ENCODE measurements at places on chromosomes 6 and 20.

- DNase-seq = no peak
Observed at GRCh38 chr20:24643731-24644626, 174.6 kb downstream of the SYNDIG1 start.

GRCh38 chr6:34310817-34311216 is 62.0 kb upstream of the SMIM29 start:
- DNase-seq = no peak

GRCh38 chr6:37674161-37674560 is 23.5 kb downstream of the MDGA1 start:
- DNase-seq = no peak

DNA sequence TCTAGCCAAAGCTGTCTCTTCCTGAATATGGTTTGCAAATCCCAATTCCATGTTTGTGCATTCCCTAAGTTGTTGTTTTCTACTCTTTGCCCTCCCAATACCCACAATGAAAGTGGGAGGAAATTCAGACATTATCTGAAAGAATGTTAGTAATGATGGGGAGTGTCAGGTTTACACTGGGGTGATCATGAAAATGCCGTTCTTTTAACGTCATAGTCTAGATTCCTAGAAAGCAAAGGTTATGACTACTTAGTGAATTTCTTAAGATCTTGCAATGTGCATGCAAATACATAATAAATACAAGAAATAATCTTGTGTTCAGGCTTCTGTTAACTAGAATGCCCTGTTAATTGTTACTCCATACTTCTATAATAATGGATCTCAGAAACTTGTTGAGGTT is 101.0 kb downstream of the LCA5 start:
- DNase-seq = no peak

DNA sequence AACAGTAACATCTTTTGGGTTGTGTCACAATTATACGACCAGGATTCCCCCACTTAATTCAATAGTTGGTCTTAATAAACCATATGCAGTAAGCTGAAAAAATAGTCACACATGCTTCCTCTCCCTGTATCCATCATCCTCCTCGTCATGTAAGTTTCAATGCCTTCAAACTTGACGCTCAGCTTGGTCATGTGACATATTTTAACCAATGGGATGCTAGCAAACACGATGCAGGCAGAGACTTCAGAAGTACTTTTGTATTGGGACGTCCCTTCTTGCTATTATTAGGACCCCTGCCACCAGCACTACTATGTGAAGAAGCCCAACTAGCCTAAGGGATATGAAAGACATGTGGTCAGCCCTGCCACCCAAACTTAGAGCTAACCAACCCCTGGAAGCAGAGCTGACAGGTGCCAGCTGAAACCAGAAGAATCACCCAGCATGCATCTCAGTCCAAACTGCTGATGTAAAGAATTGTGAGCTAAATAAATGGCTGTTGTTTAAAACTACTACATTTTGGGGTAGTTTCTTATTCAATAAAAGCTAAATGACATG is 49.3 kb downstream of the CGA start:
- no peak for DNase-seq

- no peak for DNase-seq
Observed at GRCh38 chr6:40669343-40669742, 82.2 kb upstream of the LRFN2 start.

- DNase-seq = no peak
Observed at GRCh38 chr6:94468830-94469229, 1049.5 kb upstream of the EPHA7 start.

DNA sequence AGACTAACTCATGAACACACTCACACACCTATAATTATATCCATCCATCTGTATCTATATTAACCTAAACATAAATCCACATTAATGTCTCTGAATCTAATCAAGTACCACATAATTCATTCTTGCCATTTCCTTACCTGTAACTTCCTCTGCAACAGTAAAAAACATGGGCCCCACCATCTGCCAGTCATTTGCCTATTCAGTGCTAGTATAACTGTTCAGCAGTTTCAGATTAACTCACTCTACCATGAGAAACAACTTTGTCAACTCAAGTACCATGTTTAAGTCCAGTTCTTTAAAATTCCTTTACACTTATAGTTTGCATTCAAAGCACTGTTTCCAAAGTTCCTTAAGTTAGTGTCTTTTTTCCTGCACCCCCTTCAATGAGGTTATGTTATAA is 68.8 kb downstream of the LAMP5 start:
- no peak for DNase-seq

DNA sequence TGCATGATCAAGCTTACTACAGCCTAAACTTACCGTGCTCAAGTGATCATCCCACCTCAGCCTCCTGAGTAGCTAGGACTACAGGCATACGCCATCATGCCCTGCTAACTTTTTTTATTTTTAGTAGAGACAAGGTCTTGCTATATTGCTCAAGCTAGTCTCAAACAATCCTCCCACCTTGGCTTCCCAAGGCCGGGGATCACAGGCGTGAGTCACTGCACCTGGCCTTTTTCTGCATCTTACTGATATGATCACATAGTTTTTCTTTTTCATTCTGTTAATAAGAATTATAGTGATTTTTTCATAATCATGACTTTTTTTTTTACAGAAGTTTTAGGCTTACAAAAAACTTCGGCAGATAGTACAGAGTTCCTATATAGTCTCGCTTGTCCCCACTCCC is 93.2 kb downstream of the KIF13A start:
- no peak for DNase-seq

GRCh38 chr6:126923807-126924206 is 194.7 kb upstream of the RSPO3 start:
- no peak for DNase-seq

DNA sequence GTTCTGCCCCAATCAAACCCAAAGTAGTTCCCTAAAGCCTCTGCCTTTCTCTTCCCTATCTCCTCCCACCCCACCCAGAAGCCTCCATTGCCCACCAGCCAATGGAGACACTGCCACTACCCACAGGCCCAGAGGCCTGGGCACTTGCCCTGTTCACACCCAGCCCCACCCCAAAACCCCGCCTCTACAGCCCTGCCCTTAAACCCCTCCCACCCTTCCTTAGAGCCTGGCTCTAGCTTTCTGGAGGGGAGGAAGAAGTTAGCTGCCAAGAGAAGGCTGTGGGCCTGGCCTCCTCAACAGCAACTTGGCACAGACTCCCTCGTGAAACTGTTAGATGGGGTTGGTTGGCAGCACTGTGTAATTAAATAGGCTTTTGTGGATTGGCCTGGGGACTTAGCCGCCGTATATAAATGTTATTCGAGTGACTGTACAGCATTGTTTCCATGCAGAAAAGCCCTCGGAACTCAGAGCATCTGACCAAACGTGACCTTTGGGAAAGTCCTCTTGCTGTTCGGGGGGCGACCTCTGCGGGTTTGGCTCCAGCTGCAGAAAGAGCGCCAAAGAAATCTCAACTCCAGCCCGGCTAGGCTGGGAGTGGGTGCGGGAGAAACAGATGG is 31.4 kb downstream of the COL11A2 start:
- DNase-seq = no peak

GRCh38 chr6:81362246-81362645 is 390.2 kb downstream of the TENT5A start:
- no peak for DNase-seq

DNA sequence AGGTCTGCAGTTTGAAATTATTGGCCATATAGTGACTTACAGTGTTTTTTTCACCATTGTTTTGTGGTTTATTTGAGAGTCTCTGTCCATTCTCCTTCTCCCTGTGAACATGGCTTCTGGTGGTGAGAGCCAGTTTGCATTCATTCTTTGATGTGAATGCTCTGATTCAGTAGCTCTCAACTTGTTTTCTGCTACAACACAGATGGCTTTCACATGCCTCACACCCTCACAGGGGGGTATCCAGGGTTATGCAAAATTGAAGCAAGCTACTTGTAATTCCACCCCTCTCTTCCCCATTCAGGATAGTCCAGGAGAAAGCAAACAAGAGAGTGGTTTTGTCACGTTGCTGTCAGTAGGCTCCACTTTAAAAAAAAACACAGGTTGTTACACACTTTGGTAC is 55.6 kb downstream of the SLX4IP start:
- DNase-seq = no peak

GRCh38 chr6:70299456-70299855 is 3.4 kb downstream of the COL9A1 start:
- DNase-seq = no peak

DNA sequence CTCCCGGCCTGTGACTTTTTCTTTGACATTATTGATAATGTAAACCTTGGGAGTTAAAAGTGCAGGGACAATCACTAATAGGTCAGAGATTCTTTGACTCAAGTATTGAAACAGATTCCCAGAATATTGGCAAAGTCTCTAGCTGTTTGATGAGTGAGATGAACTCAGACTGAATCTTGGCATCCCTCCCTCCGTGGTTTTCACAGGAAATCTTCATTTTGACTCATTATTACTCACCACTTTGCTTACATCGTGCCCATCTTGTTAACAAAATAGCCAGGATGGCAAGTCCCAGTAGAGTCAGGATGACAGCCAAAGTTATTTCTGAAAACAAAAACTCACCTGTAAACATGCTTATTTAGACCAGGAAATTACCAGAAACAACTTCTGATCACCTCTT is 2.0 kb downstream of the TSBP1 start:
- DNase-seq = no peak

- no peak for DNase-seq
Observed at GRCh38 chr6:90397929-90398674, 101.5 kb upstream of the BACH2 start.

GRCh38 chr20:14407336-14407735 is 69.9 kb upstream of the FLRT3 start:
- no peak for DNase-seq

- no peak for DNase-seq
Observed at GRCh38 chr6:10256113-10256690, 158.7 kb downstream of the TFAP2A start.

DNA sequence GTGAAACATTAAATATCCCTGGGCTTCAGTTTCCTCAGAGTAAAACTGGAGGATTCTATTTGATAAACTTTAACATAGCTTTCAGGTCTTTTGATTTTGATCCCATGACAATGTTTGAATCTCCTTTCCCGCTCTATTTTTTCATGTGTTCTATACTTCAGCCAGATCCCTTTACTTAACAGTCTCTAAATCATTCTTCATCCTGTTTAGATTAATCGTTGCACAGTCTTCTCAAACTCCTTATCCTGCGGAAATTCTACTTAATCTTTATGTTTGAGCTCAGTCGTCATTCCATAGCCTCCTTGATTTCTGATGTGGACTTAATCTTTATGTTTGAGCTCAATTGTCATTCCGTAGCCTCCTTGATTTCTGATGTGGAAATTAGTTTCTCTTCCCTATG is 57.4 kb downstream of the GRIK2 start:
- DNase-seq = no peak

- DNase-seq = no peak
Observed at GRCh38 chr20:57225830-57226229, 40.6 kb downstream of the BMP7 start.

GRCh38 chr6:136608991-136609390 is 58.8 kb upstream of the MAP7 start:
- DNase-seq = no peak

DNA sequence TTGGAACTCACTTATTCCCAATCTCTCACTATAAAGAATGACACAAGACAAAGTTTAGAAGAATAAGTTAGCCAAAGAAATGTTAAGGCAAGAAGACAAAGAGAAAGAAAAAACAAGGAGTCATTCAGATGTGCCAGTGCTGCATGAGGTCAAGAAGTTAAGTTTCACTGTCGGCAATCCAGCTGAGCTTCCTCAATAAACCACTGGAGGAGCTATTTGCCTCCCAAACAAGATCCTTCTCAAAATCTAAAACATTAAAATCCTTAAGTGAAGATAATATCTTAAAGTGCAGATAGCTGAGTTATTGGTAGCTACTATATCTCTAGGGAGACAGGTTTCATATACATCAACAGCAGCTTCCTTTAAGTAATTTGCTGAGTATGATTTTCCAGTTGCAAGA is 512.3 kb downstream of the HDGFL1 start:
- DNase-seq = no peak

- DNase-seq = no peak
Observed at GRCh38 chr6:92433911-92434310, 985.4 kb downstream of the EPHA7 start.

- DNase-seq = no peak
Observed at GRCh38 chr6:77401231-77401630, 62.1 kb downstream of the HTR1B start.

DNA sequence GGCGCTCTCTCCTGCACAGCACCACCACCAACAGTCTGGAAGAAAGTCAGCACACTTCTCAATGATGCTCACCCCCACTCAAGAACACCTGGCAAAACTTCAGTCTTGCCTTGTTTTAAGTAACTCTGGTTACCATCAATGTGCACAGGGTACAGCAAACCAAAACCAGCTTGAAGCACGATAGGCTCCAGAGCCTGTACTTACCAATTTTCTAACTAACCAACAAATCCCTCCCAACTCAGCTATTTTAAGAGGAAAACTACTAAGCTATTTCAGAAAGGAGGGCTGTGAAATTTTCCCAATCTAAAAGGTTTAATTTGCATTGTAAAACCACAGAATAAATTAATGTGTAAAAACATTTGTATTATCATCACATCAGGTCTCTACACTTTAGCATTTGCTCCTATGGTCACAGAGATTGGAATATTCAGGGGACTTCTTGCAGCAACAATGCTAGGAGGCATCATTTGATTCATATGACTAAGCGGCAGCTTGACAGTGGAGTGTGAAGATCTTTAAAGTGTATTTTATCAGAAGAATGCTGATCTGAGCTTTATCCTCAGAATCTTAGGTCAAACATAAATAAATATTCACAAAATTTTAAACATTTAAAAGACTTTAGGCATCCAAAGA is 82.8 kb downstream of the RALGAPA2 start:
- no peak for DNase-seq

DNA sequence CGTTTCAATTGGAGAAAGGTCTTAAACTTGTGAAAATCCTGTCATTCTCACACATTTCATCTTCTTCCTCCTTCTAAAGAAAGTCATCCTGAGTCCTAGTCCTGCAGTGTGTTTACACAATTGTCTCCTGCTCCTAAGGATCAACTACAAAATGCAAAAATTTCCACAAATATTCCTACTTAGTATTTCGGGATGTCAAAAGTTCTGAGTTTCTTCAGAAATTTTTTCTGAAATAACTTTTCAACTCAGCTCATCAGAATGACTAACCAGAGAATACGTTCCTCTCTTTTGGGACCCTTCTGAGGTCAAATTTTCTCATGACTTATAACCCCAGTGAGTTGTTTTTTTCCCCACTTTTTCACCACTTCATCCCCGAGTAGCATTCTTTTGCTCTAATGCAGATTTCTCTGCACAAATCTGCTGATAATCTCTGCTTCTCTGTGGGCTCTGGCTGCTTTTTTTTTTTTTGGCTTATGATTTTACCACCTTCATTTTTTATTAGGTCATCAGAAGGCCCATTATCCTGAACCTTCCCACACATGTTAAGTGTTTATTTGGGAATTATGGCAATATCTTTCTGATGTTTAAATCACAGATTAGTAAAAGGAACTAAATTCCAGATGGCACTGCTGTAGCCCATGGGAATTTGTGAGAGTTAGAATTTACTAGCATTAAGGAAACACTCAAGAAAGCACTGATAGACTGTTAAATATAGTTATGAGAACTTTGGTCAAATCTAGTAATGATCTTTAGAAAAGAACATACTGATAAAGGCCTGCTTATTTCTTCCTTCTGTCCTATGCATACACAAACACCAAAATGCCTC is 41.4 kb downstream of the MAP3K5 start:
- DNase-seq = no peak

Data from right renal pelvis (tissue), 4 donors.